ENCODE measurements at places on chromosomes 16 and 17.

GRCh38 chr17:80353718-80354275 lies 61.2 kb upstream of the ENDOV start:
- H3K27ac ChIP-seq: no peak overlapping the region
- H3K4me3 ChIP-seq: no peak overlapping the region
- no peaks in the 10 kb centered on the region for H3K27me3 ChIP-seq
- no peaks in the 10 kb centered on the region for H3K4me1 ChIP-seq

- peak overlapping the region; percentile 59 for H3K27ac ChIP-seq
- no peaks in the 10 kb centered on the region for H3K27me3 ChIP-seq
- no peaks in the 10 kb centered on the region for H3K36me3 ChIP-seq
These were observed 47.8 kb downstream of the PITPNM3 start for GRCh38 chr17:6508519-6509030.

DNA sequence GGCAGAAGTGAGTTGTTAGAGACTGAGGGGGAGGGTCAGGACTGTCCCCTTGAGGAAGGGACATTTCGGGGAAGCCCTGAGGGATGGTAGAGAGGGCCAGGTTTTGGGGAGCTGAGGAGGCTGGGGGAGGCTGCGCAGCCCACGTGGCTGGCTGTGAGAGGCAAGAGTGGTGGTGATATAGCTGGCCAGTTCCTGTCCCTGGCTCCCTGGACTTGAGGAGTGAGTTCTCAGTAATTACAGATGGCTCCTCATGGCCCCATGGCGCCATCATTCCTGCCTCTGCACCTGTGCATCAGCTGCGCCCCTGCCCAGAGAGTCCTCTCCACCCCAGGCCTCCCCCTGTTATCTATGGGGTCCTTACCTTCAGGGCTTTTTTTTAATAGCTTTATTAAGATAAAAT lies 30.3 kb downstream of the MPRIP start:
- peaks cover 7% of the 10 kb centered on the region for H3K36me3 ChIP-seq
- H3K4me3 ChIP-seq: no peak overlapping the region
- H3K27me3 ChIP-seq: no peaks in the 10 kb centered on the region
- H3K27ac ChIP-seq: no peak overlapping the region

- H3K27ac ChIP-seq: no peak overlapping the region
- no peak for DNase-seq
- H3K4me3 ChIP-seq: no peak overlapping the region
- no peaks in the 10 kb centered on the region for H3K36me3 ChIP-seq
- H3K4me1 ChIP-seq: no peaks in the 10 kb centered on the region
- H3K27me3 ChIP-seq: no peaks in the 10 kb centered on the region
These were observed 169.1 kb downstream of the KATNIP start for GRCh38 chr16:27719106-27719445.

DNA sequence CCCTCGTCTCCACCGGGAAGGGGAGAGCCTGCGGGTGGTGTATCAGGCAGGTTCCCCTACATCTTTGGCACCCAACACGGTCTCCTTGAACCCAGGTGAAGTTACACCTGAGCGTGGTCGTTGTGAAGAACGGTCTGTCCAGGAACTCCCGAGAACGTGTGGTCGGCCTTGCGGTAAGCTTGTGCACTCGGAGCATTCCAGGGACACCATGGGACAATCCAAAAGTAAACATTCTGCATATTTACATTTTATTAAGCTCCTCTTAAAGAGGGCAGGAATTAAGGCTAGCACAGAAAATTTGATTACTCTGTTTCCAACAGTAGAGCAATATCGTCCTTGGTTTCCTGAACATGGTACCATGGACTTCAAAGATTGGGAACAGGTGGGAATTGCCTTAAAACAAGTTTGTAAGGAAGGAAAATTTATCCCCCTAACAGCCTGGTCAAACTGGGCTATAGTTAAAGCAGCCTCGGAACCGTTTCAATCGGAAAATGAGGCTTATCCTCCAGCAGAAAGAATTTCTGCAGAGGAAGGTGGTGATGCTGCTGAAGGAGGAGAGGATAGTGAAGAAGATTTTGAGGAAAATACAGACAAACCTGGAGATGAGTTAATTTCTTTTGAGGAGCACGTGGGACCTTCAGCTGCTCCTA lies 18.2 kb downstream of the ALOX15B start:
- H3K4me1 ChIP-seq: no peaks in the 10 kb centered on the region
- no peak overlapping the region for H3K27ac ChIP-seq
- H3K36me3 ChIP-seq: no peaks in the 10 kb centered on the region
- no peak for DNase-seq
- peaks cover 13% of the 10 kb centered on the region for H3K27me3 ChIP-seq

GRCh38 chr17:17420082-17420481 lies 56.7 kb upstream of the MED9 start:
- H3K4me3 ChIP-seq: no peak overlapping the region
- H3K4me1 ChIP-seq: peaks cover 29% of the 10 kb centered on the region
- H3K27me3 ChIP-seq: no peaks in the 10 kb centered on the region
- no peaks in the 10 kb centered on the region for H3K36me3 ChIP-seq
- peak; percentile 46 for DNase-seq
- peak overlapping the region; percentile 56 for H3K27ac ChIP-seq

GRCh38 chr17:30554839-30555751 lies 77.9 kb downstream of the GOSR1 start:
- no peaks in the 10 kb centered on the region for H3K4me1 ChIP-seq
- no peak overlapping the region for H3K4me3 ChIP-seq
- H3K36me3 ChIP-seq: no peaks in the 10 kb centered on the region
- H3K27ac ChIP-seq: no peak overlapping the region
- H3K27me3 ChIP-seq: no peaks in the 10 kb centered on the region

DNA sequence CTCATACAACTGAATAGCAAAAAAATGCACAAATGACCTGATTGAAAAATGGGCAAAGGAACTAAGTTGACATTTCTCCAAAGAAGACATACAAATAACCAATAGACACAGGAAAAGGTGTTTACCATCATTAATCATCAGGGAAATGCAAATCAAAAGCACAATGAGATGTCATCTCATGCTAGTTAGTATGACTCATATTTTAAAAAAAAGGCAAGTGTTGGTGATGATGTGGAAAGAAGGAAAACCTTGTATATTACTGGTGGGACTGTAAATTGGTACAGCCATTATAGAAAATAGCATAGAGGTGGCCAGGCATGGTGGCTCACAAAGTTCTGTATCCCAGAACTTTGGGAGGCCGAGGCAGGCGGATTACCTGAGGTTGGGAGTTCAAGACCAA lies 232.5 kb upstream of the ZFHX3 start:
- H3K27me3 ChIP-seq: no peaks in the 10 kb centered on the region
- H3K4me1 ChIP-seq: no peaks in the 10 kb centered on the region
- DNase-seq: no peak
- H3K36me3 ChIP-seq: no peaks in the 10 kb centered on the region
- no peak overlapping the region for H3K4me3 ChIP-seq

All from adrenal gland (tissue), 19 donors.